Inflammatory macrophage (primary cell): ENCODE measurements at places on chromosomes 4 and X.

- DNase-seq = peak; percentile 17
Measured at GRCh38 chr4:182928061-182928460, 10.9 kb upstream of the DCTD start.

GRCh38 chr4:176084769-176085168, 19.1 kb downstream of the WDR17 start:
- DNase-seq = no peak

- DNase-seq = no peak
Measured at GRCh38 chr4:156102411-156102810, 148.7 kb upstream of the CTSO start.

DNA sequence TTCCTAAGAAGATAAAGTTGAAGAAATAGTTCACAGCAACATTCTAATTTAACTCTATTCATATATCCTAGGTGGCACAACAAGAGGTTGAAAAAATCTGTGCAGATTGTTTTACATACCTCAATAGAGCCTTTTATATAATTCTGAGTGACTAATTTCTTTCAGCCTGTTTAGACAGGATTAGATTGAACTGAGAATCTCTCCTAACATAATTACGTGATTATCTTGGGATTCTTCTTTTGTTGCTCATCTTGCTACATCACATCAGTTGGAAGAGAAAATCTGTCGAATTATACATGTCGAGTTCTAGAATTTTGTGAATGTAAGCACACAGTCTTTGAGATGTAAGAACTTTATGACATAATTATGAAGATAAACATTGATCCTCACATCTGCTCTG, 1873.7 kb upstream of the IGFBP7 start:
- DNase-seq = no peak

DNA sequence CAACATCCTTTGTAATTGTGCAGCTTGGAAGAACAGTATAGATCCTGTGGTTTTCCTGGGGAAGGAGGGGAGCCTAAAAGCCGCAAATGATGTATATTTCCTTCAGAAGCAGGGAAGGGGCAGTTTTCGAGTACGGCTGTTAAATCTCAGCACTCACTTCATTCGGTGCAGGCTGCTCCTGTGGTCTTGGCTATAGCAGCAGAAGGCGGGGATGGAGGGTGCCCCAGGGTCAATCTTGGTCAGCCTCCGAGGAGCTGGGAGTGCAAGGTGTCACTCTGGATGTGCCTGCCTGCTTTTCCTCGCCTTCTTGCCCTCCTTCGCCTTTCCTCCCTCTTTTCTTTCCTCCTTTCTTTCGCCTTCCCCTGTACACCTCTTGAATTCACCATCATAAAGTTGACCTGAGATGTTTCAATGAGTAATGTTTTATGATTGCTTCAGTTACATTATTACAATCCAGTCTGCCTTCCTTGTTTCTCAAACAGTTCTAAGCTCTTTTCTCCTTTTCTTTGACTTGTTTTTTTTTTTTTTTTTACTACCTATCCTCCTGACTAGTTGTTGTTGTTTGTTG, 101.6 kb downstream of the RELL1 start:
- DNase-seq = no peak

- DNase-seq = peak; percentile 6
Measured at GRCh38 chr4:88792268-88792781, 94.7 kb upstream of the NAP1L5 start.

DNA sequence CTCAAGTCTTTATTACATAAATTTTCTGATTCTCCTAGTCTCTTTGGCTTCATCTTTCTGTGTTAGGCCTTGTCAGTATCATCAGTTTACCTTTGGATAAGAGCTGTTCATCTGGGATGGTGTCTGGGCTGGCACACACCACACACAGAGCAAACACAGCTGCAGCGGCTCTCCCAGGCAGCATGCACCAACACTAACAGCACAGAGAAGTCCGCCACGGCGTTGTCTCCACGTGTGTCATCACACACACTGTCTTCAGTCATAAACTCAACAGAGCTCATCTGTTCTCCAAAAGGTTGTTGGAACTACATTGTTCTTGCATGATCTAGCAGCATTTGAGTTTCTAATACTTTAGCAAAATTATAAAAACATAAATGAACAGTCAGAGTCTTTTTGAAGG, 851.9 kb upstream of the FRG1 start:
- no peak for DNase-seq

- DNase-seq = no peak
Measured at GRCh38 chr4:164383358-164384220, 370.3 kb upstream of the SMIM31 start.

DNA sequence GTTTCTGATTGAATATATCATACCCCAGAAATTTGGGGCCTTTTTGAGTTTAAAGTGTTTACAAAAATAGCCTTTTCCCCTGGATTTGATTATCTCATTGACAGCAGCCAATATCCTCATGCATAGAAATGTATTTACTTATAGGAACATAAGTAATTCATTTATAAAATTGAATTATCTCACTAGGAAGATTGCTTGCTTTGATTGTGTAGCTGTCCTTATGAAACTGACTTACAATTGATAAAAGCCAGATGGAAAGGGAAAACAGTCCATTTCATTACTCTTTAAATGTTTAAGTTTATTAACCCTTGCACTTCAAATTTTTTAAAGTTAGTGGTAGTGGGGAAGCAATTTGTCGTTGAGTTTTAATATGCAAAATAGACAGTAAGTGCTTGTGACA, 310.2 kb upstream of the TBX22 start:
- DNase-seq = no peak

GRCh38 chr4:37825968-37826294, 555 bp upstream of the PGM2 start:
- peak; percentile 50 for DNase-seq

DNA sequence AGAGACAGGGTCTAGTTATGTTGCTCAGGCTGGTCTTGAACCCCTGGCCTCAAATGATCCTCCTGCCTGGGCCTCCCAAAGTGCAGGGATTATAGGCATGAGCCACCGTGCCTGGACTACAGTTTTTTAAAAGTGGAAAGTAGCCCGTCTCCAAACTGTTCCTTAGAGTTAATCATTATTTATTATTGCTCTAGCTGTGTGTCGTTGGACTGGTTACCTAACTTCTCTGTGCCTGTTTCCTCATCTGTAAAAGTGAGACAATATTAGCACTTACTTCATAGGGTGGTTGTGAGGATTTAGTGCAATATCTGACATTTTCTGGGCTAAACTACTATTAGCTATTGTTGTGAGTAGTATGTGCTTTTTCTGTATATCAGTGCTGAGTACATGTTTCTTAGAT, 152.3 kb upstream of the SCML1 start:
- no peak for DNase-seq

DNA sequence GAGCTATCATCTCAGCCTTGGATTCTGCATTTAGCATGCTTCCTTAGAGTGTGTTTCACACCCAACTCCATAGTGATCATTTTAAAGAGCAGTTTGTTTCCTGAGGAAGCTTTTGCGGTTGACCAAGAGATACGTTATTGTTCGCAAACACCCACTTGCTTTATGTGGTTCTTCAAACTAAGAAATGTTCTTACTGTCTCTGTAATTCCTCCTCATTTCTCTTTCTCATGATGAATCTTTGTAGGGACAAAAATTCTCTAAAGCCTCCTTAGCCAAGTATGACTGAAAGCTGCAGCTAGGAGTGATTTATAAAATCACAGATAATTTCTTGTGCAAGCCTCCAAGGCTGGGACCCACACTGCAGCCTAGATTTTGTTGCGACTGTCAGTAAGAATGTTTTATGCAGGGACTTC, 10.0 kb downstream of the TNIP3 start:
- DNase-seq = peak; percentile 75

DNA sequence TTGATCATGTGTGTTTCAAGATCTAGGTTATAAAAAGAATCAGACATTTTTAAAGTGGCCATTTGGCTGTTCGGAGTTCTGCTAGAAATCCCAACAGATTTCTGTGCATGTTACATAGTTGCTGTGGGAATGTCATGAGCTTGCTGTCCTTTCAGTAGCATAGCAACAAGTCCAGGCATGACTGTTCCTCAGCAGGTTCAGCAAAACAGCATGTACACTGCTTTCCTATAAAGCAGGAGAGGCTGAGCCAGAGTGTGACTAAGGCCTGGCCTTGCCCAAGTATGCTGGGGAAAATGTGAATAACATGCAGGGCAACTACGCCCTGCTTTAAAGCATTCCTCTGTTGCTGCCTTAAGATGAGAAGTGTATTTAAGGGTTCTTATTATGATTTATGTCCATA, 217.1 kb upstream of the SMIM31 start:
- no peak for DNase-seq

DNA sequence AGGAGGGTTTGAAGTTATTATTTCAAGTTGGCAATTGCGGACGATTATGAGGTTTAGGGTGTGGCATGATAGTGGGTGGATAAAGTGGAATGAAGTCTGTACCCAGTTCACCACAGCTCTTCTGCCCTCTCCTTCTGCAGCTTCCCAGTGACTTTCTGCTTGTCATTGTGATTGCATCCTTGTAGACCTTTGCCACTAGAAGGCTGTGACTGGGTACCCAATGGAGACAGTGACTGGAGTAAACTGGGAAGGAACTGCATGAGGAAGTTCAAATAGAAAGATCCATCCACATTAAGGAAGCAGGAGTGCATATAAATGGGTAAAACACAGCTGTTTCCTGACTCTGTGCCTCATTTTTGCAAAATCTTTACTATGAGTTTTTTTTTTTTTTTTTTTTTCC, 53.5 kb upstream of the SPANXN3 start:
- peak; percentile 0 for DNase-seq

- DNase-seq = no peak
Measured at GRCh38 chr4:22743290-22743689, 50.6 kb downstream of the GBA3 start.

- no peak for DNase-seq
Measured at GRCh38 chr4:86050496-86050895, 309.4 kb downstream of the MAPK10 start.

- no peak for DNase-seq
Measured at GRCh38 chrX:1106478-1107210, 105.8 kb downstream of the CRLF2 start.

DNA sequence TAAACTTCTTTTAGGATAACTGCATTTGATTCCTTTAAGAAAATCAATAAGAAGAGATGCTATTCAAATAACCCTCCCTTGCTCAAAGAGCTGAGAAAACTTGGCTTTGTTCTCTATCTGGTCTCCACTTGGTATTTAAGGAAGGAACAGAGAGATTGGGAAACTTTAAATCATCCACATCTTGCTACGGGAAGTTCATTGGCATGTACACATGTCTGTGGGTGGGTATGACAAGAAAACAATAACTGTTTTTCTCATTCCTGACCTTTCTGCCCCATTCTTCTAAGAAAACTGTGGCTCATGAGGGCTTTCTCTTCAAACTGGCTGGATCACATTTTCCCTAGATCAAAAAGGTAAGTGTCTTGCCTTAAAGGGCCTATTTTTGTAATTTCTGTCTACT, 6.0 kb downstream of the SEL1L3 start:
- DNase-seq = peak; percentile 94

DNA sequence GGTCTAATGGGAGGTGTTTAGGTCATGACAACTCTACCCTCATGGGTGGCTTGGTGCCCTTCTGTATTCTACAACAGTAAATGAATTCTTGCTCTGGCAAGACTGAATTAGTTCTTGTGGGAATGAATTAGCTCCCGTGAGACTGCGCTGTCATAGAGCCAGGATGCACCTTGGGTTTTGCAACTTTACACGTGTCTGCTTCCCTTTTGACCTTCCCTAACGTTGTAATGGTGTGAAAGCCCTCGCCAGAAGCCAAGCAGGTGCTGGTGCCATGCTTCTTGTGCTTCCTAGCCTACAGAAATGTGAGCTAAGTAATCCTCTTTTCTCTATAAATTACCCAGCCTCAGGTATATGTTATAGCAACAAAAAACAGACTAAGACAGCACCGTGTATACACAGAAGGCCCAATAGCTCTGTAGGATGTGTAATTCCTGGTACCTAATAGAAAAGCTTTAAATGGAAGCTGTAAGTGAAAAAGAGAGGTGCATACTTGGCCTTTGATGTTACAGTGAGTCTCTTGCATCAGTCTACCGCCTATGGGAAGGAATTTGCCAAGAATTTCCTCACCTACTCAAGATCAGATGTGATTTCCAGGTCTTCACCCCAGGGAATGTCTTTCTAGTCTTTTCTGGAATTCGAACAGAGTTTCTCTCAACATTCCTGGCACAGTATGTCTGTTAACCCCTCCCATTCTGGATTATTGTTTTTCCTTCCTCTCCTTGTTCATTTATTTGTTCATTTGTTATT, 3.2 kb upstream of the ENPEP start:
- DNase-seq = no peak

DNA sequence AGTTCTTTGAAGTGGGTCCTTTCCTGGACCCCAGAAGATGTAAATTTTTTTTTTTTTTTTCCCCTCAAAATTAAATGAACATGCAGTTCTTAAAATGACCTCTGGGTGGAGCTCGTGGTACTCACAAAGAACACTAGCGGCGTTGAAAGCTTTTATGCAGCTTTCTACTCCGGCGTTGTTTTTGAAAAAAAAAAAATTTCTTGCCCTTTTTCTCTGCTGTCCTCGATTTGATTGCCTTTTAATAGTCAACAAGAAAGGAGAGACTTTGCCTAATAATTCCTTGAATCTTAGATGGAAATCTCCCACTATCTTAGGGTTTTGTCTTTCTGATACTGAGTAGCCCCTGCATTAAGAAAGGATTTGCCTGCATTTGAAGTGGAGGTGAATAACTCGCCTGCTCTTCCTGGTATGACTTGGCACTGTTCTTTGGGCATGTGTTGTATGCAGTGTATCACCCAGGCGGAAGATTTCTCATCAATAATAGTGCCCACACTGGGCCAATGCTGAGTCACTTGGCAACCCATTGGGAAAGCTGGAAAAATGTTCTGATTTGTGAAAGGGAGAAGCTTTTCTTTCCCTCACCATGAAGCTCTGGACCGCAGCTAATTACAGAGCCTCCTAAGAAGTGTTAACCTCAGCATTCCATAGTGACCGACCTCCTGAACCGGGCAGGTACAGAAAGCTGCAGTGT, 104.0 kb downstream of the PHEX start:
- peak; percentile 19 for DNase-seq

- DNase-seq = no peak
Measured at GRCh38 chr4:68576272-68577125, at the start of gene UGT2B17. TSS of gene UGT2B17 (minus strand) at chr4:68576322. CDS start at chr4:68568484, 7,838 bp downstream.

DNA sequence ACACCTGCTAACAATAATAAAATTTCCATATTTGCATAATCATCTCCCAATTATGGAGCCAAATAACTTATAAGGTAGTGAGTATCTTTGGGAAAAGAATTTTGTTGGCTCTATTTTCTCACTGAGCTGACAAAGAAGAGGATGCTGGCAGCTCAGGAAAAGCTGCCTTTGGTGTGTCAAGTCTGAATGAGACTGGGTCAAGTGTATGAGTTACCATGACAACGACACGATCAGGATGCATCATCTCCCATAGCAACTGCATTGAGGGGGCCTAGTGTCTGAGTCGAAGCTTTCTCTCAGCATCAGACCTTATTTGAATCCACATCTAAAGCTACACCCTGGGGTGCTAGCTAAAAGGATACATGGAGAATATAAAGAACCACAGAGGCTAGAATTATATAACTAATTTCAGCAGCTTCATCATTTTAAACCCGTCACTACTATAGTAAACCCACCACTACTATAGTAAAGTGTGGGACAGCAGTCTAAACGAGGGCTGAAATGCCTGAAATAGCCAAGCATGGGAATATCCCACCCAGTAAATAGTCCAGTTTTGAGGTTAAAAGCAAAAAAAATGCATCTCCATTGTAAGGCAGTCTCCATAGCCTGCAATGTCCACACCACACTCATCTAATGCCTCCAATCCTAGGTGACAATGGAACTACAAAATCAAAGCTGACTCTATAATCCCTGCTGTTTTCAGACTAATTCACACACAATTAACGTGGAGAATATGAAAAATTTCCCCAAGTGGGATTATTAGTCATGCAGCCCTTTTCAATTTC, 16.0 kb downstream of the GSPT2 start:
- no peak for DNase-seq
